ENCODE measurements at places on chromosomes 4 and X. TPM values are rescaled to one million over a fixed set of nuclear protein-coding genes. Genes with fewer than 3 reads are reported as not detected.

Gene ARMCX4
- 23.3 TPM for total RNA-seq

Gene GSX2
- 3.9 TPM for total RNA-seq

Gene TMSB15B
- 12.9 TPM for total RNA-seq

Gene LUZP4
- not detected for total RNA-seq

Gene SLC10A6
- 0.99 TPM for total RNA-seq

Gene ZCCHC12
- 14.9 TPM for total RNA-seq

Gene PWWP3B
- 6.3 TPM for total RNA-seq

Gene UGT8
- 2.1 TPM for total RNA-seq

Gene PCDH18
- total RNA-seq, result 143 TPM

Gene TMPRSS11B
- 0.44 TPM for total RNA-seq

Gene GPR34
- total RNA-seq, result 4.3 TPM

Gene RCHY1
- total RNA-seq, result 51.5 TPM

Gene FREM3
- 0.93 TPM for total RNA-seq

Gene NEIL3
- 6.4 TPM for total RNA-seq

Gene BTC
- total RNA-seq, result 8.0 TPM

Gene PHKA1
- total RNA-seq, result 8.4 TPM

Gene CNGA1
- 14.1 TPM for total RNA-seq

Gene SSX4
- total RNA-seq, result not detected

Gene IRS4
- total RNA-seq, result 5.8 TPM

Gene SLIT2
- 46.3 TPM for total RNA-seq

Gene FAM9C
- total RNA-seq, result not detected

Gene EMCN
- 29.1 TPM for total RNA-seq

Gene NDNF
- total RNA-seq, result 104 TPM

Gene PABPC1L2A
- not detected for total RNA-seq

Gene KCNIP4
- total RNA-seq, result 16.3 TPM

Gene HTT
- total RNA-seq, result 82.3 TPM

Gene IQSEC2
- 8.9 TPM for total RNA-seq

Gene CPE
- total RNA-seq, result 374 TPM

Gene C4orf36
- 3.7 TPM for total RNA-seq

Gene RAB39B
- 12.3 TPM for total RNA-seq

Gene PLAC8
- total RNA-seq, result 3.0 TPM

Gene FAM47E
- 6.7 TPM for total RNA-seq

Gene CYP4V2
- total RNA-seq, result 38.9 TPM

Gene RBM47
- 18.8 TPM for total RNA-seq

Gene SMIM20
- 49.1 TPM for total RNA-seq

Gene PUDP
- 13.8 TPM for total RNA-seq

Gene DGKK
- total RNA-seq, result 0.16 TPM

Gene SCOC
- total RNA-seq, result 92.4 TPM

Gene CCSER1
- total RNA-seq, result 85.6 TPM

Gene PARM1
- 47.4 TPM for total RNA-seq

Gene TRIM75
- not detected for total RNA-seq

Gene SORCS2
- total RNA-seq, result 59.2 TPM

Gene FBXL5
- total RNA-seq, result 261 TPM

Gene RNF128
- total RNA-seq, result 0.38 TPM

Gene MAN2B2
- total RNA-seq, result 13.1 TPM

Gene TLR1
- 9.6 TPM for total RNA-seq

Gene PF4V1
- total RNA-seq, result not detected

Gene SYNPO2
- 66.4 TPM for total RNA-seq
